ENCODE measurements at places on chromosomes 7 and 10. TPM values are rescaled to one million over a fixed set of nuclear protein-coding genes. Genes with fewer than 3 reads are reported as not detected.
A peak's percentile ranks its signal among the peaks of the same experiment; 100 is the strongest.

The XRCC2 gene
- polyA plus RNA-seq = 2.8 TPM

The ACTR3C gene
- polyA plus RNA-seq = 0.61 TPM

The GRK5 gene
- 29.2 TPM for polyA plus RNA-seq

The PPP1R17 gene
- not detected for polyA plus RNA-seq

The GIMAP2 gene
- 6.7 TPM for polyA plus RNA-seq

The GPR37 gene
- 14.9 TPM for polyA plus RNA-seq

The OR9A2 gene
- not detected for polyA plus RNA-seq

The PAX4 gene
- not detected for polyA plus RNA-seq

The SFTPD gene
- polyA plus RNA-seq = 2.7 TPM

The GPER1 gene
- polyA plus RNA-seq = 16.8 TPM

DNA sequence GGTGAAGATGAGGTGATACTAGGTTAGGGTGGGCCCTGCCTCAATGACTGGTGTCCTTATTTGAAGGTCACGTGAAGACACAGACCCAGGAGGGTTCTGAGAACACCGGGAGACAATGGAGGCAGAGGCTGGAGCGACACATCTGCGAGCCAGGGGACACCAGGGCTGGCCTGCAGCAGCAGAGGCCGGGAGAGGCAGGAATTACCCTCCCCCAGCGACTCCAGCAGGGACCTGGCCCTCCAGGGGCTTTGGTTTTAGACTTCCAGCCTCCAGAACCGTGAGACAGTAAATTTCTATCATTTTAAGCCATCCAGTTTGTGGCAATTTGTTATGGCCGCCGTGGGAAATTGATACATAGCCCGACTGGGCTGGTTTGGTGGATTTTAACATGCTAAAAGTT lies 152.2 kb downstream of the DNAJB6 start:
- DNase-seq = no peak

GRCh38 chr10:44463511-44464121 lies 78.7 kb upstream of the CXCL12 start:
- DNase-seq = no peak

DNA sequence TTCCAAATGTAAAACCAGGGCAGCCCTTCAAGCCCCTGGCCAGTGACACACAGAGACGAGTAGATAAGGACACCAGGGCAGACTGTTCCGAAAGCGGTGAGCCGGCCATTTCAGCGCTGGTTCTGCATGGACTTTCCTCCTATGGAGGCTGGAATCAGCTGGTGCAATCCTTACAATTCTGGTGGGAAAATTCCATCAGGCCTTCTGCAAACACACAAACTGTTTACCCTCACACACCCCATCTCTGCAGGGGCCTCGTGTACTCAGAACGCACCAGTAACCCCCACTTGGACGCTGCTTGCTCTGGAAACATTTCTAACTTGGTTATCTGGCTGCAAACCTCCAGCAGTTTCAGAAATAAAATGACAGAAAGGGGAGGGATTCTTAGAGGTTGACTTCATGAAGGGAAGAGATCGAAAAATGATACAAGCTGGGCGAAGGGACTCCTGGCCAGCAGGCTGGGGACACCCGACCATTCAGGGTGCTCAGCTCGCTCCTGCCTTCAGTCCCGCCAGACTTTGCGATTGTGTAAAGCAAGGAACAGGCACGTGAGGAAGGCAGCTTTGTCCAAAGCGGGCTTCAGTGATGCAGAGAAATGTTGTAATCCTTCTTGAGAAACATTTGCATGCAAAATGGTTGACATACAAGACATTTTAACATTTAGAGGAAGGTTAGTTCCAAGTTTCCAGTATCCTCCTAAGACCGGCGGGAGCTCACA lies 19.7 kb upstream of the SHH start:
- no peak for DNase-seq

DNA sequence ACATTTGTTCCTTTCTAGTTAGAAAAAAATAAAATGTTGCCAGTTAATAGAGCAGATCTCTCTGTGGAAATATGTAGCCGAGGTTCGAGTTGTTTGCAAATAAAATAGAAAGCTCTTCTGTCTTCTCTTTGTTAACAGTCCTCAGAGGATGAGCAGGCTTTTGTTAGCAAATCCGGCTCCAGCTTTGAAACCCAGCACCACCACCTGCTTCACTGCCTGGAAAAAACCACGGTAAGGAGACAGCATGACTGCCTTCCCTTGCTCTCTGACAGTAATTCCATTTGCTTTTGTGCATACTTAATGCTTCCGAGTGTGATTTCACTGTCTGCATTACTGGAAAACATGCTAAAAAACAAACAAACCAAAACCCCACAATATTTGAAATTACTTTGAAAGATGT lies 115.6 kb downstream of the TSPAN12 start:
- DNase-seq = peak; percentile 68

GRCh38 chr10:11713186-11713743 lies 28.9 kb upstream of the ECHDC3 start:
- DNase-seq = no peak

GRCh38 chr7:44147026-44147991 lies 6.2 kb upstream of the MYL7 start:
- peak; percentile 79 for DNase-seq

DNA sequence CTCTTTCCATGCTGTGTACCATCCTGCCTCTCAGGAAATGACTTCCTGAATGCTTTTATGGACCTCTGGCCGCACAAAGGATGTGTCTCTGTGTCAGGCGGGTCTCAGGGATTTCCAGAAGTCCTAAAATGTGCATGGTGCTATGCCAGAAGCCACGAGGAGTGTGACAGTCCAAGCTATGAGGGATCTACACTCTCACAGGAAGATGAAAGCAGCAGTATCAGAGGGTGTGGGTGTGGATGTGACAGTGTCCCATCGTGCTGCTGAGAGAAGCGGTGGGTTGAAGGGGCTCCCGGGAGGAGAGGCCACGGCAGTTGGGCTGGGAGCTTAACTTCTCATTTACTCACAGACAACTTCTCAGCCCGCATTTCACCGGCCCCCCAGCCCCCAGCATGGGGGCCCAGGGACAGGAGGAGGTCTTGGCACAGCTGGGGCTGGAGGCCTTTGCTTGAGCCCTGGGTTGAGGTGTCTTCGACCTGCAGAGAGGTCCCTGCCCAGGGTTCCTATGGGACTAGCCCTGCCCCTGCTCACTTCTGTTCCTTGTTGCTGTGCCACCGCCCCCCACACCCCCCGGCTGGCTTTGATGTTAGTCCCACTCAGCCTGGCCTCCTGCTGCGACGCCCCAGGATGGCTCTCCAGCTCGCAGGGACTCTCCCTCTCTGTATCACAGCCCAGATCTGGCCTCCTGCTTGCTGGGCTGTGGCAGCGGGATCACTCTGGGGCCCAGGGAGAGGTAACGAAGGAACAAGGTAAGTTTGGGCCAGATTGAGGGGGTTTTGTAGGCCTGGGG lies 30.8 kb upstream of the EMX2 start:
- DNase-seq = no peak

- DNase-seq = no peak
Observed at GRCh38 chr7:158008267-158008666, 579.4 kb downstream of the PTPRN2 start.

- DNase-seq = no peak
Observed at GRCh38 chr10:33258967-33259366, 75.5 kb downstream of the NRP1 start.

GRCh38 chr7:17058568-17058967 lies 176.8 kb upstream of the AGR3 start:
- DNase-seq = peak; percentile 51

GRCh38 chr7:112283382-112283910 lies 77.0 kb downstream of the ZNF277 start:
- no peak for DNase-seq

- DNase-seq = peak; percentile 8
Observed at GRCh38 chr10:23157691-23158369, 34.3 kb upstream of the PTF1A start.

GRCh38 chr7:70217571-70217970 lies 619.3 kb downstream of the AUTS2 start:
- no peak for DNase-seq

DNA sequence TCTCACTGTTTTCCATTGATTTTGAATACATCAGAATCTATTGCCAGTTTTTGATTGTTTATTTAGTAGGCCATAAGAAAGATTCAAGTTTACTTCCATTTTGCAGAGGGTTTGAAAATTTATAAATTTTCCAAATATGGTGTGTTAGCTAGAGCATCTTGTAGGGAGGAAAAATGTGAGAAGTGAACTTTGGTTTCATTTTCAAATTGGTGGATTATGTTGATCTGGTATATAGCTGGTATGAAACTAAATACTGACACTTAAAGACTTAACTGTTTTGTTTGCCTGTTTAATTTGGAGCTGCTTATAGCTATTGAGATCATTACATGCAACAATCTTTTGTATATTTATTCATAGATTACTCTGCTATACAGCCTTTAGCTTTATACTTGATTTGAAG lies 108.1 kb downstream of the ADAM22 start:
- peak; percentile 19 for DNase-seq

DNA sequence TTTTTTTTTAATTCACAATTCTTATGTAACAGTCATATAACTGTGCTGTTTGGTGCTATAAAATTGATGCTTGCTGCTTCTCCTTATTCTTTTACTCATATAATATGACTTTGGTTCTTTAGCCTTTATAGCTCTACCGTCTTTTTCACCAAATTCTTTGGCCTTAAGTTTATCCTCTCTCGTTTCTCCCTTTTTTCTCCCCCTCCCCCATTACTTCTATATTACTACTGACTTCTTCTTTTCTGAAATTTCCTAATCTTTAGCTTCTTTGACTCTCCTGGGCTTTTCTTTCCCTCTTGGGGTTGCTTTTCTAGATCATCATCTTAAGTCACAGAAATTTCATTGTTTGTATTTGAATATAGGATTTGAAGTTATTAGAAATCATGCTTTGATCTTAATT lies 3.8 kb downstream of the BCCIP start:
- no peak for DNase-seq

DNA sequence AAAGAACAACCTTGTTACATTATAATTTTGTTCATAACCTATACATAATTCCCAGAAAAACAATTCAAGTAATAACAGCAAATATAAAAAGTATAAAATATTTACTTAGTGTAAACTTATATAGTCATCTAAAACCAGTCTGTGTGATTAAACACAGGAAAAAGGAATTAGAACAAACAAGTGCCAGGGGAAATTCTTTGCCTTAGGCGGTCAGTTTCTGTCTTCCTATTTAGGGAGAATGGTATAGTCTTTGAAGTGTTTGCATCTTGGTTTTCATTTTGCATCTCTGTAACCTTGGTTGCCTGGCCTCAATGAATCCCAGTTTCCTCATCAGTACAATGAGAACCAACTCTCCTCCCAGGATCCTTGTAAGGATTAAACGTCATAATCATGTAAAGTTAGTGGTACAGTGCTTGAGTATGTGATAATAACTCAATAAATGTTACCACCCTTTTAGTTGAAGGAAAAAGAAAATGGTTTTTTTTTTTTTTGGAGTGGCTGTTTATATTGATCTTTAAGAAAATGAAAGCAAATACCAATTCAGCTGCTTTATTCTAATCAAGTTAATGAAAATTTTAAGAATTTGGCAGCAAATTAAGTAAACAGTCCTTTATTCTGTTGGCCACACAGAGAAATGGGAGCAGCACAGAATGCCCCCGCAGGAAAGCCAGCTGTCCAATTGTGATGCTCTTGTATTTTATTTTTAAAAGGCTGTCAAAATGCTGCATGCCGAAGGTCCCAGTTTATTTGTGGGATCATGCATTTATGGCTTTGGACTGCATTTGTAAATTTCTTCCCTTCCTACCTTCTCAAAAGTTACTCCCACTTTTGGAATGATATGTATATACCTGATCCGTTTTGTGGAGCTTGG lies 61.8 kb downstream of the SHH start:
- DNase-seq = no peak

- no peak for DNase-seq
Observed at GRCh38 chr7:123372368-123372767, 162.0 kb downstream of the IQUB start.

DNA sequence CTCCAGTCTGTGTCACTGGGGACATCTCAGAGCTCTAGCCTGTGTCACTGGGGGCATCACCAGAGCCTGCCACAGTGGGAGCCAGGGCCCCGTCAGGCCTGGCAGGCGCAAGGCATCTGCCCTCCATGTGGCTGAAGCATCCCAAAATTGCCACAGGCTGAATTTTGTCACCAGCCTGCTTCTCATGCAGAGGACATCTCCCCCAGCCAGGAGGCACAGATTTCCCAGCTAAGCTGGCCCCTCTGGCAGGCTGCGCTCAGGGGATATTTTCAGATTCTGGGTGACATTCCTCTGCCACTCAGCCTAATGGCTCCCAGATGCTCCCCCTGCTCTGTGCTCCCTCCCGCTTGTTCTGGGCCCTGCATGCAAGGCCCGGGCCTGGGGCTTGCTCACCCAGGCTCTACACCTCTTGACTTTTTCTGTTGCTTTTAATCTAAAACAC lies 64.6 kb downstream of the COL13A1 start:
- DNase-seq = no peak

- DNase-seq = no peak
Observed at GRCh38 chr7:17952387-17952786, 12.1 kb upstream of the SNX13 start.

DNA sequence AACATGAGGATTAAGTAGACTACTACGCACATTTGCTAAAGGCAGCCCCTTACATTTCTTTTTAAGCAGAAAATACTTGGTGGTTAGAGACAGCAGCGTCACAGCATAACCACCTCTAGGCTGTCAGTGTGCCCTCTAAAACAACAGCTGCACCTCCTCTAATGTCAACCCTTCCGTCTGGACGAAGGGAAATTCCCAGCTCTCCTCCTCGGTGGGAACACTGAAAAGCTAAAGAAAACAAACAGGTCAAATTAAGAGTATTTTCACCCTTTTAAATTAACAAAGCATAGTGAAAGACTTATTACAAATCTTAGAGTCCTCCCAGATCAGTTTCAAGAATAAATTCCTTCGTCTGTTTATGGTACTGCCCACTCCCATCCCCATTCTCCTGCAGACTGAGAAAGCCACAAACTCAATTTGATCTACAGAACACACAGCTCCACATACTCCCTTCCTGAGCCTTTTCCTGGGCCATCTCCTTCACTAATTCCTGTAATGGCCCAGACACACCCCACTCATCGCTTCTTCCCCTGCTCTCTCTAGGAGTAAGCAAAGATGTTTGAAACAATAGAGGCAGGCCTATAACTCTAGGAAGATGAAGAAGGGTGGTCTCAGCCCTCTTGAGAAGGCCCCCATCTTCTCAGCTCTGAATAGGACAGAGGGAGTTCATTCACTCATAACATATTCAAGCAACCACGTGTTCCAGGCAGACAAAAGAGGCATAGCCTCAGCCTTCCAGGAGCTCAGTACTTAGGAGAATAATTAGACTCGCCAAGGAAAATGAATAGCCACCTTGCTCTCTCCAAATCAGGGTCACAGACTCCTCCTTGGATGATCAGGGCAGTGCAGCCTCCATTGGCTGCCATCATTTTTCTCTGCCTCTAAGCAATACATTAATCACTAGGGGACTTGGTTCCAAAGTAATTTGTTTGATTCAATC lies 47.5 kb upstream of the HNRNPH3 start:
- peak; percentile 21 for DNase-seq
